Posterior cingulate gyrus (tissue), 11 donors: ENCODE measurements at places on chromosomes 5 and 9.

DNA sequence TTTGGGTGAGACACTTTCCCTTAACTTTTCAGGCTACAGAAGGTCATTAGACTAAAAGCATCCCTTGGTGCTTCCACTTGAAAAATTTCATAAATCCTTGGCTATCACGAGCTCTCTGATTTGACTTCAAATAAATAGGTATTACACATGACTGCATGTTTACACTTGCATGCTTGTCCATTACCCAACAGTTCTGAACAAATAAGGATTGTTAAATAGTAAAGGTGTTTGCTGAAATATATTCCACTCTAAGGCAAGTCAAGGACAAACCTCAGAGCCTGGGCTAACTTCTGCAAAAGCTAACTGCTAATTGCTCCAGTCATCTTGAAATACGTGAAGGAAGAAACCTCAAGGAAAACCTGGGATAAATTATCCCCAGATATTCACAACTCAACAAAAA is 14.5 kb downstream of the FBXW2 start:
- no peak for DNase-seq

DNA sequence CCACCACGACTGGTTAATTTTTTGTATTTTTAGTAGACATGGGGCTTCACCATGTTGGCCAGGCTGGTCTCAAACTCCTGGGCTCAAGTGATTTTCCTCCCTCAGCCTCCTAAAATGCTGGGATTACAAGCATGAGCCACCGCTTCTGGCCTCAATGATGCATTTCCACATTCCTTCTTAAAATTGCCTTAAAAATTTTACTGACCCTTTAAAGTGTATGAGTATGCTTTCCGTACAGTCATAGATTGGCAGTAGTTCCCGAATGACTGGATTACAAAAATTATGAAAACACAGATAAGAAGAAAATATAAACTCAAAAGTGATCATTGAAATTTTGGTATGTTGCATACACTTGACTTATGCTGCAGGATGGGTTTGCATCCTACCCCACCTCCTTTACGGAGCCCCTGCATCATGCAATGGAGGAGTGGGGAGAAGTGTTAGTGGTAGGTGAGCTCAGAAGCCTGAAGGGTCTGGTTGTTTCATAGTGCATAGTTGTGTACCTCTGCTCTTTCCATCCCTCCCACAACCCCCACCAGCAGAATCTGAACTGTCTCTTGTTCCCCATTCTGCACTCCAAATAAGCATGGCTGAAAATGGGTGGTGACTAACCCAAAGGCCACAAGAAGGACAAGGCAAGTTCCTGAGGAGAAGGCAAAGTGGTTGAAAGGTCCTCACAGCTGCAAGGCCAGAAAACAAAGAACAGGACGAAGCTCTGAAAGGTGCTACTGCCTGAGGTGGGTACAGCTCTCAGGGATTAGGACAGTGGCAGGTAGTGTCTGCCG is 26.8 kb downstream of the ANKRD55 start:
- DNase-seq: no peak

DNA sequence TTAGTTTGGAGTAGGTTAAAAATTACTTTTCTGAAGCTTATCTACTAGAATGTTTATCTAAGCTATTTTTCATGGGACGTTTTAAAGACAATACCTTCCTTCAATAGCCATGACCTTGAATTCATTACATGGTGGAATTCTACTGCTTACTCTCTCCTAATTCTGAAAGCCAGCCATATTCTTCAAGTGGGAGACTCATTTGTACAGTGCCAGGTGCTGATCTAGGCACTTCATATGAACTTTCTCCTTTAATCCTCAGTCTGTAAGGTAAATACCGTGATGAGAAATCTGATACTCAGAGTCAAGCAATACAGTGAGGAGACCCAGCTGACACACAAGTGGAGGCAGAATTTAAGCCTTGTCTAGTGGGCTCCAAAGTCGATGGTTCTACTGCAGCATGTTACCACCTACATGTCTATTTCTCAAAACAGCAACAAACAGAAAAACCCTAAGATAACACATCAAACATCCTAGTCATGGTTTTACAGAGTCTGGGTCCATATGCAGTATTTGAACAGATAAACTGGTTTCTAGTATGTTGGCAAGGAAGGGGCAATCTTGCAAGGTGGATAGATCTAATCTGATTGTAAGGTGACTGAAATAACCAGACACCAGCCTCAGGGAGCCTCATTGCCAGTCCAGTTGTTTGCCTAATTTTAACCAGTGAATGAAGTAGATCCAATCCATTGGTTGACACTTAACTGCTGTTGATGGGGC is 243.7 kb downstream of the PIK3R1 start:
- DNase-seq: no peak

DNA sequence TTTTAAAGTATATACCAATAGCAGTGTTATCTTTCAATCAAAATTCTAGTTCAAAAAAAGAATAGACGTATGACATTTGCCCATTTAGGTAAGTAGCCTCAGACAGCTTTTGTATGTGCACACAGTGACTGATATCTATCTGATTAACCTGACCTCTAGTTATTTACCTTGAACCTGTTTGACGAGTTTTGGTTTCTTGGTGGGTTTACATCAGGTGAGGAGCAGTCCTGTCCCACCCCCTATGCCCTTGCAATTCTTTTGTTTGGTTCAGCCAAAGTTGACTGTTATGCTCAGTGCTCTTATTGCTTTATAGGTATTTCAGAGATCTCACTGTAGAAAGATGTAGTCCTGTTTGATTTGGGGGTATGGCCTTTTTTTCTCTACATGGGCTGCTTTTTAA is 147.2 kb downstream of the ISOC1 start:
- DNase-seq: no peak

GRCh38 chr5:179620703-179621350 is 2.6 kb downstream of the HNRNPH1 start:
- DNase-seq: no peak

DNA sequence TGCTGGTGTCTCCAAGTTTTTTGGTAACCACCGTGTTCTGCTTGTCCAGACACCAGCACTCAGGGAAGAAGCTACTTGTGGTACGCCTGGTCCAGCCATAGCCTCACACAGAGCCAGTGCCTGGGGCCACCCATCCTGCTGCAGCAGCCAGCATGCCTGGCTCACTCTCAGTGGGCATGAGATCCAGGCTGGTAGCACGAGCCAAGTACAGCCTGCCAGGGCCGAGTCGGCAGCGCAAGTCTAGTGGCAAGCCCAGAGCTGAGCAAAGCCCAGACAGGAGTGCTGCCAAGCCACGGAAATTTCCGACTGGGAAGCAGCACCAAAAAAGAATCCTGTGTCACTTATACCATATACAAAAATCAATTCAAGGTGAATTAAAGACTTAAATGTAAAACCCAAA is 36.3 kb upstream of the FBXL17 start:
- DNase-seq: peak; percentile 95

DNA sequence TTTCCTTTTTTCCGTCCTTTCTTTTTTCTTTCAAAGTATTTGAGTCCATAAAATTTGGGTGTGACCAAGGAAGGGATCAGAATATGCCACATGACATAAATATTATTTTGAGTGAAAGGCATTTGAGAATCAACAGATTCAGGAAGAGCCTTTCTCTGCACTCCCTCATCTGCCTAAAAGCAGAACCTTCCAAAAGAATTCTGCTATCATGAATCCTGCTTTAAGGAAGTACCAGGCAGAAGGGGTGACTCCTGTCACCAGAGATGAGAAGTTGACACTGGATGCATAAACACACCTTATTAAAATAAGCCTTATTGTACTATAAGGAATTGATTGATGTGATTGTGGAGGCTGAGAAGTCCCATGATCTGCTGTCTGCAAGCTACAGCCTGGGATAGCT is 196.7 kb downstream of the SREK1 start:
- no peak for DNase-seq

DNA sequence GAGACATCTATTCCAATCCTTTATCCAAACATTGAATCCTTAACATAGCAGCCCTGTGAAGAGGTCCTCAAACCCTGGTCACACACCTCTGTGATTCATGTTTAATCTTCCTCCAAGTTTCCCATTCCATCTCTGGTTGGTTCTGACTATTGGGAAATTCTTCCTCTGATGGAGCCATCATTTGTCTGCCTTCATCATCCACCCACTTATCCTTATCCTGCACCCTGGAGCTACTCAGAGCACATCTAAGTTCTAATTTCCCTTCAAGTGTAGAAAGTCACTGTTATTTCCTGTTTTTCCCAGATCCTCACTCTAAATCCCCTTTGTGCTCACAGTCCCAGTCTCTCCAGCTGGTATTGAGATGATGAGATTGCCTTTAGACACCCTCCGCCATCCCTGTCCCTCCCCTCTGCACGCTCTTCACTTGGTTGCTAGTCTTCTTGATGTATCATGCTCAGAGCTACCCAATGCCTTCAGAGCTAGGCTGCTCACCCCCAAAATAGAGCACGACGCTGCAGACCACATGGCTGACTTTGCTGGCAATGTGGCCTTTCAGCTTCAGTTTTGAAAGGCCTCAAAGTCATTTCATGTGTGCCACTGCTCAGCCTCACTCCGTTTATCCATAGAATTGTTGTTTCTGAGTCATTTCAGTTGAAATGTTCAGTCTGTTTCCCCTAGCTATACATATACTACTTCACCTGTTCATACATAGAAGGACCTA is 154.3 kb downstream of the PALM2AKAP2 start:
- no peak for DNase-seq

DNA sequence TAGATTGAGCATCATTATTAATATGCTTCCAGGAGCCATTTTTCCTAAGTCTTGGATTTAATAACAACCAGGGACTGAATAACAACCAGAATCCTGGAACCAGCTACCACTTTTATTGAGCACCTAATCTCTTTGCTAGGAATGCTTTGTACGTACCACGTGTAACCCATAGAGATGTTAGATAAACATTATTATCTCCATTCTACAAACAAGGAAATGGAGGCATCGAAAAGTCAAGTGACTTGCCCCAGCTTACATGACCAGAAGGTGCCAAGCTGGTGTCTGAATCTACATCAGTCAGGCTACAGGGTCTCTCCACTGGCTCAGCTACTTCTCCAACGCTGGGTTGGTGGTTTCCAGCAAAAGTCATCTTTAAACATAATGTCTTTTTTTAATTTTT is 256.1 kb upstream of the ANKRD55 start:
- DNase-seq: no peak

DNA sequence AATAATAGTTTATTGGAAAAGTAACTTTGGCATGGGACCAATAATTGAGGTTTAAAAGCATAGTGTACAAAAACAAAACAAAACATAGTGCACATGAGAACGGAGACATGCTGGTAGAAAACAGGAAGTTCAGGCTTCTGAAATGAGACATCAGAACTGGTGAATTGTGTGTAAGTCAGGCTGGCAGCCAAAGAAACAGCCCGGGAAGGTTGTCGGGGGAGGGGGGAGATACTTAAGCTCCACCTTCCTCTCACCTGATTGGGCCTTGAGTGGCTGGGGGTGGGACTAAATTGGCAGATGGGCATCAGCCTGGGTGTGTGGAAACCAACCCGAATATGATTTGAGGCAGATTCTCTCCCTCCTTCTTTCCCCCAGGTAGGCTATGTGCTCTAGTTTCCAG is 256.3 kb downstream of the SMARCA2 start:
- DNase-seq: no peak

DNA sequence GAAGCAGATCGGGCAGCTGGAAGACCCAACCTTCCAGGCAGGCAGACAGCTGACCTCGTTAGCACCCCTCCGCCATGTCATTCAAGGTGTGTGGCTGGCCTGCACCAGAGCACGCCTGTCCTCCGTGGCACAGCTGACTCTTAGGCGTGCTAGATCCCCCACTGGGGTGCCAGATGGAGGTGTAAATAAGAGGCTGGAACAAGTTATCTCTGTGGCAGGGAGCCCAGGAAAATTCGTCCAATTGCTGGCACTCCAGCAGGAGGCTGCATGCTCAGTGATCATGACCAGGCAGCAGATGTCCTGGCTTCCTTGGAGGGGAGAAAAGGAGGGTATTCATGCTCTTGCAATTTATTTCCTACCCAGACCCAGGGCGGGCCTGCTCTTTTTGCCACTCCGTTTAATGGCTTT is 7.8 kb upstream of the ALDOB start:
- DNase-seq: peak; percentile 48
